ENCODE measurements at places on chromosomes 5 and 9. TPM values are rescaled to one million over a fixed set of nuclear protein-coding genes. Genes with fewer than 3 reads are reported as not detected.

C5orf58 gene
- total RNA-seq: not detected

OR1J2 gene
- total RNA-seq: not detected

HSDL2 gene
- total RNA-seq: 39.5 TPM

LCN12 gene
- not detected for total RNA-seq

RAPGEF1 gene
- 14.9 TPM for total RNA-seq

PPIC gene
- total RNA-seq: 37.5 TPM

PCDHA9 gene
- total RNA-seq: not detected

GRIN1 gene
- not detected for total RNA-seq

SLC1A1 gene
- 3.2 TPM for total RNA-seq

ANKRD33B gene
- 1.9 TPM for total RNA-seq

MYOT gene
- not detected for total RNA-seq

All from myometrial cell (primary cell).